NCI-H2029 (cell line): ENCODE measurements at places on chromosomes 2 and 18.

DNA sequence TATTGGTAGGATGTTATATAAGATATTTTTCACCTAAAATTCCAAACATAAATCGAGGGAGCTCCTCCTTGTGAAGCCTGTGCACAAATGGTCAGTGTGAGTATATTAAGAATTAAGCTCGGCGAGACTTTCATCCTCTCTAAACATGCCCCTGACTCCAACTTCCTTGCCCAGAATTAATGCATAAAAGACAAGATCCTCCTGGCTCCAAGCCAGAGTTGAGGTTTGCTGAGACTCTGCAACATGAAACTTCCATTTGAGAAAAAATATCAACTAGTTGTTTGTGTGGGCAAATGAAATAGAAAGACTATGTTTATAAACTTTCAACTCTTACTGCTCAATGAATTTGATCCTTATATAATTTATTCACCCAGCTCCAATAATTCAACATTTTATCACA lies 68.1 kb downstream of the CCDC178 start:
- no peak for DNase-seq

DNA sequence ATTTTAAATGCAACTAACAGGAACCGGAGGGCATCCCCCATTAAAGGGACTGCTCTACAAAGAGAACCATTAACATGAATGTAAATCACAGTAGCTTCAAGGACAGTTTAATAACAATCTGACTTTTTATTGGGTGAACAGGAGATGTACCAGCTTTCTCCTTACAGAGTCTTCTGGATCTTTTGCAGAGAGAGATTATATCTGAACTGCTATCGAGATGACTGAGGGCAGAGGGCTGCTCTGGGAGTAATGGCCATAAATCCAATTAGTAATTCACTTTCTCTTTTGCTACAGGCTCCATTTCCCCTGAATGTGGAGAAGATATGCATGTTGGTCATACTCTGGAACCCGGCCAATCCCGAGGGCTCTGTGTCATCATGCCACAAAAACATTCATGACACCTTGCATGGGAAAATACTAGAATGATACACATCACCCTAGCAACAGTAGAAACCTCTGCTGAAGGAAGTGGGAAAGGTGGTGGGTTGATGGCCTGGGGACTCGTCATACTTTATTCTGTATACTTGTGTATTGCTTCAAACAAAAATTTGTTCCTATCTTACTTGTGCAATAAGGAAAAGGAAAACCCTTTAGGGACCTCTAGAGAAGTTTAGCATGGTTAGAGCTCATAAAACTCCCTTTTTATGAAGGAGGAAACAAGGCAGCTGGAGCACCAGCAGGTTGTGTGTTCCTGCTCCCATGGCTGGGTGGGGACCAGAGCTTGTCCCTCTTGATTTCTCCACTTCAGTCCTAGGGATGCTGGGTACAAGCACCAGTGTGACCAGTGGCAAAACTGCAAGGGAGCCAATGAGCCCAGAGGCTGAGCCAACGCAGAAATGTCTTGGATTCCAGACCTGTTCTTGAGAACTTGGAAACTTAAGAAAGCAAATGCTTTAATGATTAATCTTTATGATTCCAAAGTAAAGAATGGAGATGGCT lies 26.0 kb downstream of the CTAGE1 start:
- peak; percentile 32 for DNase-seq

GRCh38 chr2:68482296-68482820 lies 15.0 kb downstream of the APLF start:
- DNase-seq = no peak

- no peak for DNase-seq
Measured at GRCh38 chr2:38528008-38528442, 74.7 kb downstream of the HNRNPLL start.

DNA sequence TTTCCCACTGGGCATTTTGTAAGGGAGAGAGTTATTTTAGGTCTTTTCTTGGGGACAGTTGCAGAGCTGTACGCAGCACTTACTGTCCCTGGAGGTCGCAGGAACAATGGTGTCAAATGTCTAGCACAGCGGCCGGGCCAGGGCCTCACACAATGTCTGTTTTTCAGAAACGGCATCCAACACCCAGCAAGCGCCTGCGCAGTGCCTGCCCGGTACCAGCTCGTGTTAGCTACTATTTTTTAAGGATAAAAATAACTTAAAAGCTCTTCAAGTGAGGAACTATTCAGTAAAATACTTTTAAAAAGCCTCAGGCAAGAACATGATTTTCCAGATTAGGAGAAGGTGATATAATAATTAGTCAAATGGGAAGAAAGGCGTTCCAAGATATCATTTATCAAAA lies 90.0 kb downstream of the MBP start:
- no peak for DNase-seq

- DNase-seq = no peak
Measured at GRCh38 chr2:23692263-23692662, 234.7 kb downstream of the ATAD2B start.

GRCh38 chr2:229445019-229445418 lies 173.9 kb upstream of the PID1 start:
- DNase-seq = no peak
